ENCODE measurements at places on chromosomes 2 and 18.

GRCh38 chr18:63697097-63697660 is 5.6 kb upstream of the SERPINB11 start:
- DNase-seq: no peak
- no peaks in the 10 kb centered on the region for H3K4me1 ChIP-seq
- H3K36me3 ChIP-seq: no peaks in the 10 kb centered on the region
- H3K27me3 ChIP-seq: no peaks in the 10 kb centered on the region

DNA sequence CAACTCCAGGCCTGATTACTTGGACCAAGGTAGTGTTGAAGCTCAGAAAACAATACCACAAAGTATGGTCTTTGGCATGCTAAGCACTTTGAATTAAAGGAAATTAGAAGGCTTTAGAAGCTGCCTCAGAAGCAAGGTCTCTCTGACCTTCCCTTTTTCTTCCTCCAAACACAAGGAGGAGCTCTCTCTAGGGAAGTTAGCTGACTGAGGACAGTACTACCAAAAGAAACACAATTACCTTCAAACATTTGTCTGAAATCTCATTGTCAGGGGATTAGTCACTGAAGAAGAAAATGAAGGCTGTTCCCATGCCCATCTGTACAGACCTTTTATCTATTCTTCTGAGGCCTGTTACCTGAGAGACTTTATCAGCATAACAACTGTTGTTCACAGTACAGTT is 279.3 kb downstream of the CDH20 start:
- H3K4me1 ChIP-seq: no peaks in the 10 kb centered on the region
- H3K4me3 ChIP-seq: no peak overlapping the region
- H3K27me3 ChIP-seq: peaks cover 7% of the 10 kb centered on the region
- H3K27ac ChIP-seq: no peak overlapping the region
- no peak for DNase-seq

- H3K27ac ChIP-seq: no peak overlapping the region
- H3K4me1 ChIP-seq: no peaks in the 10 kb centered on the region
- H3K36me3 ChIP-seq: no peaks in the 10 kb centered on the region
- H3K27me3 ChIP-seq: peaks cover 7% of the 10 kb centered on the region
Observed at GRCh38 chr18:6917072-6917471, 187.6 kb downstream of the ARHGAP28 start.

GRCh38 chr2:95004287-95004686 is 21.2 kb upstream of the MAL start:
- H3K27ac ChIP-seq: no peak overlapping the region
- peaks cover 4% of the 10 kb centered on the region for H3K4me1 ChIP-seq
- H3K36me3 ChIP-seq: no peaks in the 10 kb centered on the region
- H3K4me3 ChIP-seq: no peak overlapping the region
- DNase-seq: no peak
- peaks cover 10% of the 10 kb centered on the region for H3K27me3 ChIP-seq

GRCh38 chr2:202687276-202687675 is 52.5 kb downstream of the FAM117B start:
- H3K27me3 ChIP-seq: no peaks in the 10 kb centered on the region

DNA sequence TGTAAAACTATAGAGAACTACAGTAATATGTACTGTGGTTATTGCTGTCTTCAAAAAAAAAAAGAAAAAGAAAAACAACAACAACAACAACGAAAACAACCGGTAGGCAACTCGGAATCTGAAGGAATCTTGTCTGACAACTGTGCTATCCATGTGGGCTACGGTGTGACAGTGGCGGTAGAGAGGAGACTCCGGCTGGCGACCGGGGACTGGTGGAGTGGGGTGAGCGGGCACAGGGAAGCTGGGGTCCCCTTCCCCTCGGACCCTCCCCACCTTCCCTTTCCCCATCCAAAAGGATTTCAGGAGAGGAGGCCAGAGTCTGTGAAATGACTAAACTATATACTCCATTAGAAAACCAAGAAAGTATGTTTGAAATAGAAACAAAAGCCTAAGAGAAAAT is 22.9 kb downstream of the IGFBP5 start:
- DNase-seq: no peak
- H3K36me3 ChIP-seq: no peaks in the 10 kb centered on the region
- H3K4me1 ChIP-seq: no peaks in the 10 kb centered on the region
- peaks cover 3% of the 10 kb centered on the region for H3K27me3 ChIP-seq
- H3K27ac ChIP-seq: no peak overlapping the region
- H3K4me3 ChIP-seq: no peak overlapping the region

DNA sequence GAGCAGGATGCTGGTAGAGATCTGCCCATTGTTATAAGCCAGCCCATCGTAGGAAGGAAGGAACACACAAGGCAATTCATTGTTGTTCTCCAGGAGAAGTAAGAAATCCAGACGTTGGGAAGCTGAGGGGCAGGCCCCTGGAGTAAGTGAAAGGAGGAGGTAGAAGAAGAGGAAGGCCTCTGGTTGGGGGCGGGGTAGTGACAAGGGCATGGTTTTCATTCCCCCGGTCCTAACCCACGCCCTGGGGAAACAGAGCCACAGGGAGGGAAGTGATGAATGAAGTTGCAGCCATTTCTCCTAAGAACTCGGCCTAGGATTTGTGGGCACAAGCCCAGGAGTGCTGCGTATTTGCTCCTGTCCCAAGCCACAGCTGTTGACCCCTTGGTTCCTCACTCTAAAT is 18.0 kb downstream of the LBH start:
- H3K4me1 ChIP-seq: peaks cover 88% of the 10 kb centered on the region
- H3K27ac ChIP-seq: no peak overlapping the region
